HL-60 (cell line): ENCODE measurements at places on chromosomes 16 and 17.

GRCh38 chr17:32917842-32918241, 10.1 kb upstream of the TMEM98 start:
- no peak for DNase-seq

GRCh38 chr16:2520784-2521531, 787 bp downstream of the AMDHD2 start:
- DNase-seq: peak; percentile 64

DNA sequence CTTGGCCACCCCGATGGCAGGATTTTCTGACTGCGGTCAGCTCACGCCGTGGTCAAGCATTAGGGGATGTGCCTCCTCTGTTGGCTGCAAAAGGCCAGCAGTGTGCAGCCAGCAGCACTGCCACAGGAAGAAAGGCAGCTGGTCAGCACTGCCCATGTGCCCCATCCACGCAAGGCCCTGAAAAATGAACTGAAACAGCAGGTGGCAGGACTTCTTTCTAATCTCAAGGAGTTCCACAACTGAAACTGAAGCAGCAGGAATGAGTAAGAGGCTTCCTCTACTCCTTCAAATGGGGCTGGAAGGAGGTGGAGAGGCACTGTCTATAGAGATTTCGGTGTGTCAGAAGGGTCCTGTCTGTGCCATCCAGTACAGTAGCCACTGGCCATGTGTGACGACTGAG, 3.2 kb downstream of the ZNF500 start:
- DNase-seq: no peak

GRCh38 chr16:12366313-12366712, 389.8 kb downstream of the SNX29 start:
- DNase-seq: no peak

- DNase-seq: no peak
Observed at GRCh38 chr17:39738983-39739884, 1.5 kb downstream of the GRB7 start.
